ENCODE measurements at places on chromosomes 2 and 18.

DNA sequence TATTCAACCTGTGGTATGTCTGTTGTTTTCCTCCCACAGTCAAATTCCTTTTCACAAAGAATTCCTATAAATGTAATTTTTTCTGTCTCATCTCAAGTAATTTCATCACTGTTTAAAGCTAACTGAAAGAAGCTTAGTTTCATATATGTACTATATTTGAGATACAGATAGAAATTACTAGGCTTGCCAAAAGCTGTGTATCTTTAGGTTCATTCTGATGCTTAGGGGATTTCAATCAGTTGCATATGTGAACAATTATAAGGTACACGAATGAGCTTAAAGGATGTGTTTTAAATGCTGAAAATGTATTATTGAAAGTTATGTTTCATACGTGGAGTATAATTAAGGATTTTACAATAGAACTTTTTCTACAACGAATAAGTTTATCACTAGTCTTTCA, 59.2 kb upstream of the DSG1 start:
- DNase-seq: no peak

GRCh38 chr2:16624436-16624780, 41.2 kb downstream of the CYRIA start:
- DNase-seq: no peak

DNA sequence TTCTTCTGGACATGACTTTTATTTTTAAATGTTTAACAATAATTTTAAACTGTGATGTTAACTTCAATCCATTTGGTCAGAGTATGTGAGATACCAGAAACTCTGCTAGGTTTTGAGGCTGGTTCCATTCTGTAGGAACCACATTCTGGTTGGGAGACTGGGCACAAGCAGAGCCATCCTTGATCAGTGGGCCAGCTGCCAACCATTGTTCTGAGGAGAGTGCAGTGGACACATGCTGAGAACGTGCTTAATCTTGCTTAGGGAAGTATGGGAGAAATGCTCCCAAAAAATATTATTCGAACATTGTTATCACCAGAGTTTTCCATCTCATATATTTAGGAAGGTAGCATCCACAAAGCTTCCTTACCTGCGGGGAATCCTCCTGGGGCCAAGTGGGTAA, 155.8 kb downstream of the RTN4 start:
- no peak for DNase-seq

GRCh38 chr2:203720915-203721672, 14.7 kb downstream of the CD28 start:
- DNase-seq: no peak

DNA sequence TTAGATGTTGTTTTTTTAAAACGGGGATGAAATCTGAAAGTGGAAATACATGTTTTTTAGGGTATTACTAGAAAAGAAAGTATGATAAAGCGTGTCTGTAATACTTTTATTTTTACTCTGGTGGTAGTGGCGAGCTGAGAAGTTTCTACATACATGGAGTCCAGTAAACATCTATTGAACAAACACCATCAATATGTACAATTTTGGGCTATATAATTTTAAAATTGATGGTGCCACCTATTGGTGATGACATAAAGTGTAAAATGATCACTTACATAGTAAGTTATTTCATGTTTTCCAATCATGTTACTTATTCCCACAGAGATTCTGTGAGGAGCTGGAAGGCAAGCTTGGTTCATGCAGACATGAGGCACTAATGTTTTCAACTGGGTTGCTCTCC, 31.5 kb upstream of the NFE2L2 start:
- no peak for DNase-seq

DNA sequence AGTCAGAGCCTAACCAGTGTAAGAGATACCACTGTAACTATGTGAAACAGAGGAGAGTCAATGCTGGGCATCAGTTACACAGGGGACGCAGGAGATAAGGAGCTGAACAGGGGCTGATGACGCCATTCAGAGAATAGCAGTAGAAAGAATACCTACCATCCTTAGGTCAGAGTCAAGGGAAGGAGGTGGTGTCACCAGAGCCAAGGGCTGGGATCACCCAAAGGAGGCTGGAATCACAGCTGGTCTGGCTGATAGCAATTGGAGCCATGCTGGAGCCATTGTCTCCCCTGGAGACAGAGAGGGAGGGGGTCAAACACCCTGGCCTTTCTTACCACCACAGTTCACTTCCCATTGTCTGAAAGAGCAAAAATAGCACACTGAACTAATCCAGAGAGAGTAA, 37.3 kb upstream of the C18orf32 start:
- no peak for DNase-seq

- no peak for DNase-seq
Observed at GRCh38 chr2:149388120-149388816, 57.9 kb downstream of the LYPD6 start.

DNA sequence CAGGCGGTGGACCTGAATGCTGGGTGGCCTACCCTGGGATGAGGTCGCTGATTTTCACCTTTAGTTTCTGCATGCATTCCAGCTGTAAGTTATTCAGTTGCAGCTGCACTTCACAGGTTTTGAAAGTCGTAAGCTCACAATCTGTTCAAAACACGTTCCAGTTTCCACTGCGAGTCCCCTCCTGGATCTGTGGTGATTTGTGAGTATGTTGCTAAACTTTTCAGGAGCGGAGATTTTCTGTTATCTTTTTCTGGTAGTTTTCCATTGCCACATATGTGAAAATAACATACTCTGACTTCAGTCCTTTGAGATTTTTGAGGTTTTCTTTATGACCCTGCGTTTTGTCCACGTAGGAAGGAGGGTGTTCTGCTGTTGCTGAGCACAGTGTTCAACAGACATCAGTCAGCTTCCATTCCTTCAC, 102.1 kb downstream of the SNTG2 start:
- no peak for DNase-seq

DNA sequence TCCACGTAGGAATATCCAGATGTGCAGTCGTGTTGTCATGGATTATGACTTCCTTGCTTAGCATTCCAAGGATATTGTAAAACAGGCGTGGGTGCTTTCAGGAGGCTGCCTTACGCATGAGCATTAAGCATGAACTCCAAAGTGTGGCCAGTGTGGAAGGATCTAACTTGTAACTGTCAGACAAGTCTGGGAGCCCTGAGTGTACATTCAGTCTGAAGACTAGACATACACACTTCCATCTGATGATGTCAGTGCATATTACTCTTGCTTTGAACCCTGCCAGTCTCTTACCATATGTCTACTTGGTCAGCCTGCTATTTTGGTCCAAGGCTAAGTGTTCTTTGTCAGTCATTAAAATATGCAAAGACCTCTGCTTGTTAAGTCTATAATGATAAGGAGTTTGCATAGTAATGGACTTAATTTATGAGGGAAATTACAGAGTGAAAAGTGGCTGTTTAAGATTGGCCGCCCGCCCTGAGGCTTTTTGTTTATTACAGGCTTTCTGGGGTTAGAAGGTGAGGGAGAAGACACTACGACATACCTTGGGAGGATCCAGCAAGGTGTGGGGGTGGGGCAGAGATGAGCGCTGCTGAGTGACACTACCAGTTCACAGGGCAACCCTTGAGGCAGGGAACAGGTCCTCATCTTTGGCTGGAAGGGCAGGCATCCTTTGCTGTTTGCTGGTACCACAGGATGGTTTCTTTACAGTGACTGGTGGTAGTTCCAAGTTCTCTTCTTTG, 48.3 kb downstream of the CABLES1 start:
- no peak for DNase-seq

DNA sequence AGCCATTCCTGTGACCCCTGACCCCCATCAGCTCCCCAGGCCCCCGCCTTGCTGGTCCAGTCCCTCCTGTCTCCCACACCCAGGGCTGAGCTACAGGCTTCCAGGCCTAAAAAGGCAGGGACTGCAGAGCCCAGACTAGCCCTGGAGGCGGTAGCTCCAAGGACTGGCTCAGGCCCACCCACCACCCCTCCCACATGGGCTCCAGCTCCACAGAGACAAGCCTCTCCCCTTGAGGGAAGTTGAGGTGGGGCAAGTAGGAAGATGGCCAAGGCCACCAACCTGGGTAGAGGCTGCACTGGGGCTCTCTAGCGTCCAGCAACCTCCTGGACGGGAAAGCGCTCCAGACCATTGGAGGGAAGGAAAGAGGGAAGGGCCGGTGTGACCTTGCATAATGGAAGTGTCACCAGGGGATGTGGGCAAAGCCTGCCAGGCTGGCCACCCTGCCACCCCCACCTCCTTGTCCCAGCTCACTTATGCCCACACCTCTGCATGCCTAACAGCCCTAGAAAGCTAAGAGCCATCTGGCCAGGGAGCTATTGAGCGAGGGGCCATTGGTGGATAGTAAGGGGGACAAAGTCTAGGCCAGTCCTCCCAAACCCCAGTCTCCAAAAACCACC, 63.1 kb downstream of the TNS1 start:
- DNase-seq: no peak

- DNase-seq: no peak
Observed at GRCh38 chr2:181984060-181984459, 1.6 kb upstream of the PPP1R1C start.

DNA sequence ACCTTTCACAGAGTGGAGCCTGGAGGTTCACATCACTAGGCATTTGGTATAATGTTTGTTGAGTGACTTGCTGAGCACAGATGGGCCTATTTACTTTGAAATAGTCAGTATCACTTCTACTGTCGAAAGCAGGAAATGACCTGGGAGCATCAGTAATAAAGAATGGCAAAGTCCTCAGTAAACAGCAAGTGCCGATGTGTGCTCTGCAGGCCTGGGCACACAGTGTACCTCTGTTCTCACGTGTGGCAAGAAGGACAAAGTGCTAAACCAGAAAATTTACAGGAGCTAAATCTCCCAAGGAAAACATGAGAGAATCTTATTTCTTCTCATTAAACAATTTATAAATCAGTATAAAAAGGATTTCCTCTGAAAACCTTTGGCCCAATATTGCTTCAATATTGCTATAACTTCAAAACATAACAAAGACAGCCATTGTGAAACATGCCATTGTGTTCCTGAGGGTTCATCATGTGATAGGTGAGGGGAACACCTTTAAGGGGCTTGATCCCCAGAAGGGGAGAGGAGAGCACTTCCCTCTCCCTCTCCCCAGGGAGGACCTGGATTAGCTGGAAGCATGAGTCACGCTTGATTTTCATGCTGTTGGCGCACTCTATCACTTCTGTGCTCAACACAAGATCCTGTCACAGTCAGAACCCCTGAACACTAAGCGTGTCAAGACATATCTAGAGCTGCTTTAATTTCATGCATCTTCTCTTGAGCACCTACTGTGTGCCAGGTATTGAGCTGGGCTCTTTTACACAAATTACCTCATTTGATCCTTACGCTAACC, 131.5 kb upstream of the SMAD2 start:
- no peak for DNase-seq

DNA sequence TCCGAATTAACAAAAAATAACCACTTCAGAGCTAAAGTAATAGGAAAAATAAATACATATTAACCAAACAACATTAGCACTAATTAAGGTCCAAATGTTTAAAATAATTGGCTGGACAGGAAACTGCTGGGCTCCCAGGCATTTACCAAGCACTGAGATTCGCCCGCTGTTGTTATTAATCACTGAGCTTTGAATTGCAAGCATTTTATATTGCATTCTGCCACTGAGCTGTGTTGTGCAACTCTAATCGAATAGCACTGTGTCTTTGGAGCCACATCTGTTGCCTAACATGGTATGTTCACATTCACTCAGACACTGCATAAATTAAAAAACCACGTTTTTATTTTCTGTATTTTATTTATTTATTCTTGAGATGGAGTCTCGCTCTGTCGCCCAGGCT, 88.9 kb downstream of the SOWAHC start:
- no peak for DNase-seq

GRCh38 chr2:10427618-10427949, 20.5 kb downstream of the ODC1 start:
- no peak for DNase-seq

DNA sequence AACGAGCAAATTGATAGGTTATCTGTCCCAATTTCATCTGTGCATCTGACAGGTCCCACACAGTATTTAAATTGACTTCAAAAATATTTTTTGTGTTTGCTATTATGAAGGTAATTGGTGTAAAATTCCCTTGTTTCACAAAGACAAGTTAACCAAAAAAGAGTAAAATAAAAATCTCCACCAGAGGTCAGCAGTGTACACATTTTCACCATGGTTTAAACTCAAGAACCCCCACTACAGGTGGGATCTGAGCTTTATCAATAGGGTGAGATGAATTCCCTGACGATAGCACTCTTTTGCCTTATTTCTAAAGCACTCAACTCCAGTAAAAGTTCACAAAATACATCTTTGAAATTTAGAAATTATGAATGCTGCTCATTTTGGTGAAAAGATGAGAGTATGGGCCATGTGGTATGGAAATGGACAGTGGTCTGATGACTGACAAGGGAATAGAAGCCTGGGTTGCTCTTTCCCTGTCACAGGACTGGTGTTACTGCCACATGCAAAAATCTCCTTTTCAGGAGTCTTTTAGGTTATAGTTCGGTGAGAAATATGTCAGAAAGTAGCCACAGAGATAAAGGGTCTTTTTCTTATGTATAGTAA, 68.0 kb downstream of the SERPINB8 start:
- no peak for DNase-seq

GRCh38 chr2:215654148-215654819, 218.4 kb upstream of the FN1 start:
- no peak for DNase-seq

DNA sequence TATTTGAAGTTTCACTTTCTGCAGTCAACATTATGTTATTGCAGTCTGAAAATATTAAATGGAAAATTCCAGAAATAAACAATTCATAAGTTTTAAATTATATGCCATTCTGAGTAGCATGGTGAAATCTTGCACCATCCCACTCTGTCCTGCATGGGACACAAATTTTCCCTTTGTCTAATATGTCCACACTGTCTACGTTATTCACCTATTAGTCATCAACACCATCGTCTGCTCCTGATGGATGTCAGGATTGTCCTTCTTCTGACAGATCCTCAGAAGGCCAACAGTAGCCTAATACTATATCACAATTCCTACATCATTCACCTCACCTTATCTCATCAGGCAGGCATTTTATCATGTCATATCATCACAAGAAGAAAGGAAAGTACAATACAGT, 163.1 kb downstream of the TXNL1 start:
- DNase-seq: no peak

GRCh38 chr18:6449213-6449612, 34.5 kb upstream of the L3MBTL4 start:
- no peak for DNase-seq

DNA sequence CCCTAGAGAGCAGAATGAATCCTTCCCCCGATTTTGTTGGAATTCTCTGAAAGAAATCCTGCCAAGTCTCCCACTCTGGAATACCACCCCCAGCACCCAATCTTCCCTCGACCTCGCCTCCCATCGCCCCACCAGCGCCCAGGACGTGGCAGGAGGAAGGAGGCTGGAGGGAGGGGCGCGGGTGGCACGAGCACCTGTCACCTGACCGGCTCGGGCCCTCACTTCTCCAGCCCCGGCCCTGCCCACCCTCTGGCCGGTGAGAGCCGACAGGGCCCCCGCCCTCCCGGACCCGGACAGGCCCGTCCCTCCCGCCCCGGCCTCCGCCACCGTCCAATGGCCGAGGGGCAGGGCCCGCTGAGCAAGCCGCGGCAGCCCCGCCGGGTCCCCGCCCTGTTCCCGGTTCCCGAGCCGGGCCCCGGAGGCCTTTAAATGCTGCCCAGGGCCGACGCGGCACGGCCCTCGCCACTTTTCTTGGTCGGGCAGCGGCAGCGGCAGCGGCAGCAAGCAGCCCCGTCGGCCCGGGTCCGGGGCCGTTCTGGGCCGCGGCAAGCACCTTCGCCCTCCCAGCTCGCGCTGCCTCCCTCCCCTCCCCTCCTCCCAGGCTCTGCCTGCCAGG, at the start of gene LGALSL:
Gene LGALSL (plus strand): TSS at position 393 of the 616 bp plus-strand sequence. CDS start 384 bp downstream, outside the sequence.
- DNase-seq: no peak

All from T follicular helper cell (primary cell).